ENCODE measurements at places on chromosomes 7 and 10.
A peak's percentile ranks its signal among the peaks of the same experiment; 100 is the strongest.

DNA sequence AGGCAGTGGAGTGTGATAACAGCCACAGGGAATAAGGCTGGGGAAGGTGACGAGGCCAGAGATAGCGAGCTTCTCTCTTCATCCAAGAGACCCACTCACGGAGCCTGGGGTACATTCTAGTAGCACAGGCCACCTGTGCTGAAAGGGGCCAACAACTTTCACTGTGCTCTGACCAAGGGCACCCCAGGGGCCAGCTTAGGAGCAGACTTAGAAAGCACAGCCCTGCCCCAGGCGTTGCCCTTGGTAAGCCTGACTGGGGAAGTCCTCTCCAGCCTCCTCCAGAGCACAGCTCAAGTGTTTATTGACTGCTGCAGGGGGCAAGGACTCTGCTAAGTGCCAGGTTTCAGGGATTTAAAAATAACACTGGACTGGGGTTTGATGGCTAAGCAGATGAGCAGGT is 44.7 kb downstream of the EBF3 start:
- DNase-seq = no peak

GRCh38 chr7:140639366-140640053 is 1.1 kb downstream of the DENND2A start:
- no peak for DNase-seq

GRCh38 chr10:88858491-88858890 is 6.8 kb upstream of the ANKRD22 start:
- no peak for DNase-seq

DNA sequence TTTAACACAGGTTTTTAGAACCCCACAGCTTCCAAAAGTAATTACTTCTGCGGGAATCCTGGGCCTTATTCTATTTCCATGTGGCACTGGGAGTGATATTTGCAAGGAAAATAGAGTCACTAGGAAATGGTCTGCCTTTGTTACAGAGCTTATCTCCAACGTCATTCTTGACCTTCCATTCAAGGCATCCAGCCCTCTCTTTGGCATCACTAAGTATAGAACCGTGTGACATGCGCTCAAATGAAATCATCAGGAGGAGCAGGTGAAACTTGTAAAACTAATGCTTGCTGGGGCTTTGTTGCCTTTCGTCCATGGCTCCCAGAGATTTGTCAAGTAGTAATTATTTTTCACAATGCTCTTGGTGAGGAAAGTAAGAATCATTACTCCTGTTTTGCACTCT is 73.4 kb downstream of the PAPSS2 start:
- no peak for DNase-seq

- no peak for DNase-seq
These were observed 304.0 kb downstream of the BBS9 start for GRCh38 chr7:33433357-33433756.

DNA sequence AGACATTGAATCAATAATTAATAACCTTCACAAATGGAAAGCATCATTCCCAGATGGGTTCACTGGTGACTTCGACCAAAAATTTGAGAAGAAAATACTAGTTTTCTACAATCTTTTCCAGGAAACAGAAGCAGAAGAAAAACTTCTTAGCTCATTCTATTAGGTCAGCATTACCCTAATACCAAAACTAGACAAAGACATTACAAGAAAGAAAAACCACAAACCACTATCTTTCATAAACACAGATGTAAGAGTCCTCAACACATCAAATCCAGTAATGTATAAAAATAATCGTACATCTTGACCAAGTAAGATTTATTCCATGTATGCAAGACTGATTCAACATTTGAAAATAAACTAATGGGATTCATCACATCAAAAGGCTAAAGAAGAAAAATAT is 64.0 kb upstream of the CDK1 start:
- DNase-seq = no peak

DNA sequence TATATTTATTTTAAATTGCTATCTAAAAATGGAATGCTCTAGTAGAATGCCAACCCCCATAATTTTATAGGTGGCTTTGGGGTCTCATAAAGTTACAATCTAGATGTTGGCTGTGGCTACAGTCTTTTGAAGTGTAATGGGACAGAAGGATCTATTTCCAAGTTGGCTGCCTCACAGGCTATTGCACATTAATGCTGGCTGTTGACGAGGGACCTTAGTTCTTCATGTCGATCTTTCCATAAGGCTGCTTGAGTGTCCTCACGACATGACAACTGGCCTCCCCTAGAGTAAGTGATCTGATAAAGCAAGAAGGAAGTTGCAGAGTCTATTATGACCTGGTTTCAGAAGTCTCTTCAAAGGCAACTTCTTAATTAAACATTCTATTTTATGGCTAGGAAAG is 36.3 kb downstream of the WDR11 start:
- no peak for DNase-seq

DNA sequence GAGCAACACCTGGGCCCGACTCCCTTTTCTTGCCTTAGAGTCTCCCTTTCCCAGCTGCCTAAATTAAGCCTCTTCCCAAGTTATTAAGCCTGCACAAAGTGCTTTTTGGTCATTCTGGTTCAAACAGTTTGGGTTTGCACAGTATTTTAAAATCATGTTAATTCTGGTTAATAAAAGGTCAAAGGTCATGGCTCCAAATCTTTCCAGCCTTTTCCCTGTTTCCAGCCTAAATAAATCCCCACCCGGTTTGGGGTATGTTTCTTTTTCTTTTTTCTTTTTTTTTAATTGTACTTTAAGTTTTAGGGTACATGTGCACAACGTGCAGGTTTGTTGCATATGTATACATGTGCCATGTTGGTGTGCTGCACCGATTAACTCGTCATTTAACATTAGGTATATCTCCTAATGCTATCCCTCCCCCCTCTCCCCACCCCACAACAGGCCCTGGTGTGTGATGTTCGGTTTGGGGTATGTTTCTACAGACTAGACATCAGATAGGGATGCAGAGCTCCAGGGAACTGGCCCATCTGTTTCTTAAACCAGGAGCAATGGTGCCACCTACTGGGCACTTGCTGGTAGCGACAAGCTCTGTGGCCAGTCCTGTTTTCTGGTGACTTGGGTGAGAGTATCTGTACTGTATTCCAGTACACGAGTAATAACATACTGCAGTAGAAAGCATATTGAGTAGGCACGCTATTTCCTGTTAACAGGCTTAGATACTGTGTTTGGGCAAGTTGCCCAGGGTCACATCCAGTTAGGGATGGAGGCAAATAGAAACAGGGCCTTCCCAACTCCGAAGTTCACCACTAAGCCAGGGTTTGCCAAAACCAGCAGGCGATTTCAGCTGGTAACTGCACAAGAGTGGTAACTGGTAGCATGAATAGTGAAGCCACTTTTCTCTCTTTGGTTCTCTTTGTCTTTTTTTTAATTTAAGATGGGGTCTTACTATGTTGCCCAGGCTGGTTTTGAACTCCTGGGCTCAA is 60.6 kb upstream of the TRIM8 start:
- peak; percentile 77 for DNase-seq

DNA sequence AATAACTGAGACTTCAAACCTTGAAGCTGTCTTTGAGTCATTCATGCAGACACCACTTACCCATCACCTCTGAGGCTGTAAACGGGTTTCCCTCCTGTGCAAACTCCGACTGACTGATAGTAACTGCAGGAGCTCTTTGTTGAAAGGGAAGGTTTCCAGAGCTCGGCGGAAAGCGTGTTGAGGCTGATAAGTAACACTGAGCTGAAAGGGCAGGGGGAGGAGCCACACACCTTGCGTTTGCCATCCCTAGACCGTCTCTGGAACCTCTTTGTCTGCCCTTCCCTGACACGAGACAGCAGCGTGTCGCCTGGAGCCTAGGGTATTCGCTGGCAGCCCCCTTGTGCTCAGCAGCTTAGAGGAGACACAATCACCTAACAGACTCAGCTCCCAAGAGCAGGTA is 134.0 kb downstream of the PAXIP1 start:
- no peak for DNase-seq

DNA sequence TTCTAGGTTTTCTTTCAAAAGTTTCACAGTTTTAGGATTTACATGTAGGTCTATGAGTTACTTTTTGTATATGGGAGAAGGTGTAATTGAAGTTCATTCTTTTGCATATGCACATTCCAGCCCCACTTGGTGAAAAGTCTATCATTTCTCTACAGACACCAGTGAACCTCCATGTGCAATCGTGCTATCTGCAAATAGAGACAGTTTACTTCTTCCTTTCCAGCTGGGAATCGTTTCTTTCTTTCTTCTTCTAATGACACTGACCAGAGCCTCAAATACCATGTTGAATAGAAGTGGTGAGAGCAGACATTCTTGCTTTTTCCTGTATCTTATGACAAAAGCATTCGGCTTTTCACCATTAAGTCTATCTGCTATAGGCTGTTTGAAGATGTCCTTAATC is 122.7 kb downstream of the ARHGAP22 start:
- DNase-seq = no peak

DNA sequence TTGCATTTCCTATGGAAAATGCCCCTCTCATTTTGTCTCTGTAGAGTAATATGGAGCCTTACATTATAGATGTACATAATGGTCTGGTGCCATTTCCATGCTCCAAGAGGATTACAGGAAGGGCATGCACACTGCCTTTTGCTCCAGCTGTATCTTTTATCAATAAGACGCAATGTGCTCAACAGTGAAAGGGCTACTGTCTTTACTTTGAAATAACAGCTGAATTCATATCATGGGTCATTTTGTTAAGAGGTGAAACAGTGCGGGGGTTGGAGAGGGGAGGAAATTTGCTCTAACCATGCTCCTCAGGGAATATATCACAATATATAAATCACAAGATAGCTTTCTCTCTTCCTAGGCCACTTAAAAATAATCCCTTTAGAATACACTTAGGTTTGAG is 77.7 kb downstream of the ICA1 start:
- DNase-seq = no peak

- no peak for DNase-seq
These were observed 814 bp upstream of the GPAM start for GRCh38 chr10:112184379-112184778.

DNA sequence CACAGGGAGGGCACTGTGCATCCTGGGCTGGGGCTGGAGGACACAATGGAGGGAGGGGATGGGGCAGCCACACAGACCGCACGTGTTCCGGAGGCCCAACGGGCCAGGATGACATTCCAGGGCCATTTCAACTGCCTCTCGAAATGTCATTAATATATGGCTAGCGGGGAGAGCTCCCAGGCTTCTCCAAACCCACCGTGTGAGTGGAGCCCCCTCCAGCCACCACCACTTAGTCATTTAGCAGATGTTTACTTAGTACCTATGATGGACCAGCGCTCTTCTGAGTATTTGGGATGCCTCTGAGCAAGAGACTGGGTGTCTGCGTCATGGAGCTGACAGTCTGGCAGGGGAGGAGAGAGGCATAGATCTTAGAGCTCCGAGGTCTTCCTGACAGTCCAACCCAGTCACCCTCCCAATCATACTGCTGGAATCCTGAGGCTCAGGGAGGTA is 107.3 kb downstream of the ZMIZ1 start:
- no peak for DNase-seq

GRCh38 chr7:111098011-111098925 is 7.3 kb downstream of the LRRN3 start:
- no peak for DNase-seq

GRCh38 chr10:131860806-131861440 is 39.9 kb upstream of the PPP2R2D start:
- no peak for DNase-seq

Data from keratinocyte (primary cell).